ENCODE measurements at places on chromosomes 7 and 10.

GRCh38 chr10:12965571-12965970 lies 35.9 kb downstream of the CCDC3 start:
- no peak for DNase-seq

DNA sequence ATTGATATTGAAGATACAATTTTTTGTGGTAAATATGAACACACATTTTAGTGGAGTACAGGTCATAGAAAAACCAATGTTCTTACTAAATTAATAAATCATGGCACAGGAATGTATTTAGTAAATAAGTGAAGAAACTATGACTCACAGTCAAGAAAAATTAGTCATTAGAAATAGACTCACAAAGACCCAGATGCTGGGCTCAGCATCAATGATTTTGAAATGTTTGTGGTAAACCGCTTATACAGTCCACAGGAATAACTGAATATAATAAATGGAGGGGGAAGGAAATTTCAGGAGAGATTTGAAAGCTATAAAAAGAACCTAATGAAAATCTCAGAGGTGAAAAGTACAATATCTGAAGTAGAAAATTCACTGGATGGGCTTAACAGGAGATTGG lies 138.3 kb upstream of the ADCY1 start:
- DNase-seq: no peak

GRCh38 chr10:11328264-11329061 lies 283.0 kb downstream of the USP6NL start:
- DNase-seq: no peak

GRCh38 chr10:98556061-98556460 lies 109.3 kb upstream of the HPS1 start:
- DNase-seq: no peak

- no peak for DNase-seq
Observed at GRCh38 chr7:44743750-44744149, 4.9 kb upstream of the ZMIZ2 start.

GRCh38 chr7:7851381-7851780 lies 117.2 kb upstream of the GLCCI1 start:
- DNase-seq: no peak

- DNase-seq: no peak
Observed at GRCh38 chr10:97059006-97059871, 126.5 kb downstream of the SLIT1 start.
